NCI-H69 (cell line): ENCODE measurements at places on chromosomes 16 and 17.

GRCh38 chr16:27698266-27698665 lies 148.3 kb downstream of the KATNIP start:
- peak; percentile 41 for DNase-seq

DNA sequence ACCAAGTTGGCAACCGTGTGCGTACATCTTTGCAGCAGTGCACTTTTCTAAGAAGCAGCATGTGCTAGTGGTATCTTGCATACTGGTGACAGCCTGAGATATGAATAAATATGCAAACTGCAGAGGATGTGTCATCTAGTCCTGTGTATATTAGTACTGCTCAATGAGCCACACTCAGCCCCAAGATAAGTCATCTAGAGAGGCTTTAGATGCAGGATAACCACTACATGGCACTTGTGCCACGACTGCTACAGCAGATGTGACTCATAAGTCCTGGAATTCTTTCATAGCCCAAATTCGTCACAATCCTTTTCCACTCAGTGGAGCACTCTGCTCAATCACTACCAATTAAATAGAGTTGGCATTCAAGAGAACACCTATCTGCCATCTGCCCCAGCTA lies 171.5 kb downstream of the AXIN2 start:
- no peak for DNase-seq

DNA sequence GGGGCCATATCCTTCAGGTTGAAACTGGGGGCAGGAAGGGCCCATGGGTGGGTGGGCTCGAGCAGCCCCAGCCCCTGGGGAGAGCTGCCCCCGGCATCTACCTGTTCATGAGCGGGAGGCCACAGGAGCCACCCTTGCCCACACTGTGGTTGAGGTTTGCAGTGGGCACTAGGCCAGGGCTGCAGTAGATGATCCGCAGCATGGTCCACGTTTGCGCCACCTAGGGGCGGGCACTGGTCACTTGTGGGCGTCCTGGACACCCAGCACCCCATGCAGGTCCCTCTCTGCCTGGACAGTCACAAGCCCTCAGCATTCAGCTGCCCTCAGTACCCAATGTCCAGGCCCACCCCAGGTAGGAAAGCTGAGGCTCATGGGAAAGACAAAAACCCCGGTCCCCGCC lies 1.8 kb upstream of the JMJD8 start:
- DNase-seq, result peak; percentile 51

GRCh38 chr16:83269048-83269447 lies 538.7 kb upstream of the HSBP1 start:
- no peak for DNase-seq

DNA sequence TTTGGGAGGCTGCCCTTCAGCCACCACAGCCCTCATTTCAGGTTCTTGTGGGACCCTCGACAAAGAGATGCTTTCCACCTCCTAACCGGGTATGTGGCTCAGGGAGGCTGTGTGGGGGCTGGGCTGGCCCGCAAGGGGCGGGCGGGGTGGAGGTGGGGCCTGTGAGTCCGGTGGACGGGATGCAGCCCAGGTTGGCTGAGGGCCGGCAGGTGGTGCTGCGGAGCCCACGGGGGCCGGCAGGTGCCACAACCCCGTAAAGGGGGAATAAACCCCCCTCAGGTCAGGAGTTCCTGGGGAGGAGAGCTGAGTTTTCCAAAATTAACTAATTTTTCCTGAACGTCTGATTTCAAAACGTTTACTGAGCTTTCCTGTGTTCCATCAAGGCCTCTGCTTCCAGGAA lies 4.9 kb upstream of the CIAO3 start:
- DNase-seq, result peak; percentile 64

DNA sequence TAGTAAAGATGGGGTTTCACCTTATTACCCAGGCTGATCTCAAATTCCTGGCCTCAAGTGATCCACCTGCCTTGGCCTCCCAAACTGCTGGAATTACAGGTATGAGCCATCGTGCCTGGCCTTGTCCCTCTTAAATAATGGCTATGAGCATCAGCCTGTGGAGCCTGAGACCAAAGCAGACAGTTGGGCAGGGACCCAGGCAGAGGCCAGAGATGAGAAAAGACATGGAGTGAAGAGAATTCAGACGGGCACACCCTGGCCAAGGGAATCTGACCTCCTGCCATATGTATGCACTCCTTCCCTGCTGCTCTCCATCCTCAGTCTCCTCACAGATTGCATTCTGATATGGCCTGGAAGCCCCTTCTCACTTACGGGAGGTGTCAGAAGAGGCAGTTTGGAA lies 98.4 kb upstream of the DNAH9 start:
- DNase-seq, result no peak

DNA sequence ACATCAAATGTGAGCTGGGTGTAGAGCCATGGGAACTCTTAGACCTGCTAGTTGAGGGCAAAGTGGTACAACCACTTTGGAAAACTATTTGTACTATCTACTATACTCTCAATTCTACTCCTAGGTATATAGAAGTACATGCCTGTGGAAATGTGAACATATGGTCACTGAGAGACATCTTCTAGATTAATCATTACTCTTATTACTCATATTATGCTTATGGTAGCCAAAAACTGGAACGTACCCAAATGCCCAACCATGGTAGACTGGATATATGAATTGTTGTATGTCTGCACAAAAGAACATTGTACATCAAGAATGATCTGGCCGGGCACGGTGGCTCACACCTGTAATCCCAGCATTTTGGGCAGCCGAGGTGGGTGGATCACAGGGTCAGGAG lies 2.7 kb downstream of the WDR45B start:
- DNase-seq, result no peak

DNA sequence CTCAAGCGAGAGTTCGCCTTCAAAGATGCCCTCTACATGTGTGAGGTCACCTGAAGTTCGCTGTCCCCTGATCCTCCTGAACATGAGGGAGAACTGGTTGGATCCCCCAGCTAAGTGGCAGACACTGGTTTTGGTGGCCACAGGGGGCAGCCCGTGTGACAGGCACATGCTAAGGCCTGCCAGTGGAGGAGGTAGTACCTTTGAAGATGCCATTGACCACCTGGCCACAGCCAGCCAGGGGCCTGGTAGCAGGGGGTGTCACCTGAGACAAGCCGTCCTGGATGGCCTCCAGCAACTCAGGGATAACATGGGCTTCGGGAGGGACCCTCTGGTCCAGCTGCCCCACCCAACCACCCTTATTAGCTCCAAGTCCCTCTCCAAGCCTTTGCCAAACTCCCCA lies 7.3 kb upstream of the ALDH3A1 start:
- DNase-seq, result no peak

- peak; percentile 49 for DNase-seq
These were observed 650 bp downstream of the KIAA0753 start for GRCh38 chr17:6639586-6640535.

DNA sequence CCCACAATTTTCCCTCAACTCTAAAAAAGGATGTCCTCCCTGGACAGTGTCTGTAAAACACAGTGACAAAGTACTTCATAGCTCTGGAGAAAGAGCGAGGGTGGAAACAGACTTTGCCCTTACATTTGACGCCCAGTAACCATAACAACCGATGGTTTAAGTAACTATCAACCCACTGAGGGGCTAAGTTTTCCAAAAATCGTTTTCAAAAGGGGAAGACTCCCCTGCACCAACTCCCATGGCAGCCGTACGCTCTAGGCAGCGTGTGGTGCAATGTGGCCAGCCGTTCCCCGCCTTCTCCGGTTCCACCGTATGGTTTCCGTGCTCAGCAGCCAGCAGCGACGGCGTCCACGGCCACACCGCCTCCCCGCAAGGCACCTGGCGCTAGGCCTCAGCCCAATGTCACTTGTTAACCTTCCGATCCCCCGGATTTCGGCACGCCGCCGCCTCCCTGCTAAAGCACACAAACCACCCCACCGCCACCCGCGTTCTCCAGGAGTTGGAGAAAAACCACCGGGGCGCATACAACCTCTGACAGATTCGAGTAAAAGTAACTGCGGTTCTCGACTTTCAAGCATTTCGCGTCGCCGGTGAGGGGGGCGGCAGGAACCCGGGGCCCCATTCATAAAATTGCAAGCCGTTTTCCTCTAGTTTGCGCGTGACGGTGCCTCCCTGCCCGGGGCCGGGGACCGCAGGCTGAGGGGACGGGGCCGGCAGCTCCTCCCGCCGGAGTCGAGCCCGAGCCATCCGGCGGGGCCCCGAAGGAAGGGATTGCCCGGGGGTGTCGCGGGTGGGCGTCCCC lies 661 bp downstream of the TEX2 start:
- DNase-seq, result peak; percentile 71

DNA sequence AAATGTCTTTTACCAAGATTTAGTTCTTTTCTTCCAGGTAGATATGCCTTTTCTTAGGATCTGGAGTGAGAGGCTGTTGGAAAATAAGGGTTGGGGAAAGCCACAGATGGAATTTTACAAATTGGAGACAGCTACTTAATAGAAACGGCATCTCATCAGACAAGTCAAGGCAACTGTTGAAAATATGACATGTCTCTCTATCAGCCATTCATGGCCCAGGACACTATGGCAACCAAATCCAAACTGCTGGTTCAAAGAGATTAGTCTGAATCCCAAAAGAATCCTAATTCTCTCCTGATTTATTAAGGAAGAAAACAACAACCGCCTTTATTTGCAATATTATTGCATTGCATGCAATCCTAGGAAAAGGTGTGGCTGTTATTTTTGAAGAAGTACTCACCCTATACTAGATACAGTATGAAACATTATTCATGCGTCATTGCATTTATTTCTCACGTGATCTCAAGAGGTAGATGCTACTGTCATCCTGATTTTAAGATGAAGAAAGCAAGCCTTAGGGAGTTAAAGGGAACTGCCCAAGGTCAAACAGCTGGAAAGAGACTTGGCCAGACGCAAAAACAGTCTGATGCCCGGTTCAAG lies 12.6 kb upstream of the CEP20 start:
- DNase-seq, result no peak

DNA sequence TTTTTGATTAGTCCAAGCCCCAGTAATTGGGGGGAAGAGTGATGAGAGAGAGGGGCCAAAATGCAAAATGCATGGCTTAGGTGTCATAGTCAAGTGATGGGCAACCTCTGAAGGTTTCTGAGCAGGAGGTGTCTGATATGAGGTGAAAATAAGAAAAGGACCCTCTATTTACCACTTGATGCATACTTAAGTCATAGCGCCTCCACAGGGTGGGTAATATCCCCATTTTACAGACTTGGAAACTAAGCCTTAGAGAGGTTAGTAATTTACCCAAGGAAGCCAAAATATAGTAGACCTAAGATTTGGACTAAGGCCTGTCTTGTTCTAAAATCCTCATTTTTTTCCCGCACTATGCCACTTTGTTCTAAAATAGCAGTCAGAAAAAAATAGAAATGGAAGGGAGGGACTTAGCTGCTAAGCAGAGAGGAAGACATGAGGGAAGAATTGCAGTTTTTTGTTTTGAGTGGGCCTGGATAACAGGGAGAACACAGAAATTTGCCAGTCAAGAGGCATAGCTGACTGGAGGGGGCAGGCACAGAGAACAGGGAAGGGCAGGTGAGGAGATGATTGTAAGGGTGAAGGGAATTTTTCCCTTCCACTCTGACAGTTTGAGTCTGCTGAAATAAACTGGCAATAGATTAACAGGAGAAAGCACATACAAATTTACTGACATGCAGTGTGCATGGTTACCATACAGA lies 2.3 kb upstream of the GRB2 start:
- no peak for DNase-seq
